Stimulated activated CD4-positive, alpha-beta T cell treated with anti-CD3 and anti-CD28 coated beads, Interleukin-12 subunit alpha, Interleukin-12 subunit beta, amount 100 ng/mL, for 24 hours (primary cell): ENCODE measurements at places on chromosomes 4 and X.

DNA sequence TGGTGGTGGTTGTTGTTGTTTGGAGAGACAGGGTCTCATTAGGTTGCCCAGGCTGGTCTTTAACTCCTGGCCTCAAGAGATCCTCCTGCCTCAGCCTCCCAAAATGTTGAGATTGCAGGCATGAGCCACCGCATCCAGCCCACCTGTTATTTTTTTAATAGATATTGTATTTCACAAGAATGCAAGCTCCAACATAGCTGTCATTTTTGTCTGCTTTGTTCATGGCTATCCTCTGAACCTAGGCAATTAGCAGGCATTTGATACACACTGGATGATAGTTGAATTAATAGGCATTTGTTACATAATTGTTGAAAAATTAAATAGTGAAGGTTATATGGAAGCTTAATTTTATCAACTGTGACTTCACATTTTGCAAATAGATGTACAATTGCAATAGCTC is 64.7 kb downstream of the BANK1 start:
- no peak for DNase-seq

GRCh38 chr4:101885574-101885973 is 95.0 kb downstream of the BANK1 start:
- DNase-seq, result no peak

GRCh38 chr4:67019686-67020437 is 525.4 kb downstream of the CENPC start:
- DNase-seq, result no peak

DNA sequence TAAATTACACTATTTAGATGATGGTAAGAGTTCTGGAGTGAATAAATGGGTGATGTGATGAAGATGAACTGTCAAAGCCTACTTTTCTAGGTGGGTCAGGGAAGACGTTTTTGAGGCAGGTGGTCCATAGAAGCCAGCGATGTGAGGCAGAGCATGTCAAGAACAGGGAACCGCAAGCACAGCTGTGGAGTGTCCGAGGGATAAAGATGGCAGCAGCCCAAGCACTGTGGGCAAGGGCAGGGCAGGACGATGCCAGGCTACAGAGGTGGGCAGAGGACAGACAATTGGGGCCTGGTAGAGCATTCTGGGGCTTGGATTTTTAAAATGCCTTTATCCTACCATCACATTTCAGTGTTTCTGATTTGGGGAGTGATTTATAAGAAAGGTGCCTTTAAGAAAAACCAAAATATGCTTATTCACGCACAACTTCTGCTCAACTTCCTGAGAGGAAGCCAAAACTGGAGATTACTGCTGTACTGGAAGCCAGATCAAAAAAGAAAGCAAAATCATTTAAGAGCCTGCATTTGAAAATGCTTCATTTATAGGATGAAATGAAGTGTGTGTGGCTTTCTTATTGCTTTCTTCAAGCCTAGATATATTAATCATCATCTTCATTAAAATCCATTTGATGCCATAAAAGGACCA is 119.0 kb upstream of the WDR17 start:
- no peak for DNase-seq

DNA sequence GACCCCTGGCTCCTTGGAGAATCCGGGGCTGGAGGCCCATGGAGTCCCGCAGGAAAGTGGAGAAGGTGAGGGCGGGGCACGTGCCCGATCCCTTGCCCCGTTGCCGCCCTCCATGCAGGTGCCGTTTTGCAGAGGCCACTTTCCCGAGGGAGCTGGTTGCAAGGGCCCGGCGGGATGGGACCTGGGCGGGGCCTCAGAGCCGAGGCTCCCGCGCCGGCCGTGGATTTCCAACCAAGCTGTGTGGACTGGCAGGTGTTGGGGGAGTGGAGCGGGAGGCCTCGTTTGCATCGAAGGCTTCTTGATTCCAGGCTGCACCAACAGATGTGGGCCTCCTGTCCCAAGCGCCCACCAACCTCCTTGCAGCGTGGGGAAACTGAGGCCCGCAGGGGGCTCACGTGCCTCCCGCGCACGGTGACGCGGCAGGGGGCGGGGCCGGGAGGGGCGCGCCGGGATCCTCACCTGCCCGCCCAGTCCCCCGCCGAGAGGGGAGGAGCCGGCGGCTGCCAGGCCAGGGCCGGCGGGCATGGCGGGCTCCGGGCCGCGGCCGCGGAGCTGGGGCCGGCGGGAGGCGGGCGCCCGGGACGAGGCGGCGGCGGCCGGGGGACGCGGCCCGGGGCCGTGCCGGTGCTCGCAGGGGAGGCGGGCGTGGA is 24.9 kb downstream of the SH3BP2 start:
- no peak for DNase-seq

DNA sequence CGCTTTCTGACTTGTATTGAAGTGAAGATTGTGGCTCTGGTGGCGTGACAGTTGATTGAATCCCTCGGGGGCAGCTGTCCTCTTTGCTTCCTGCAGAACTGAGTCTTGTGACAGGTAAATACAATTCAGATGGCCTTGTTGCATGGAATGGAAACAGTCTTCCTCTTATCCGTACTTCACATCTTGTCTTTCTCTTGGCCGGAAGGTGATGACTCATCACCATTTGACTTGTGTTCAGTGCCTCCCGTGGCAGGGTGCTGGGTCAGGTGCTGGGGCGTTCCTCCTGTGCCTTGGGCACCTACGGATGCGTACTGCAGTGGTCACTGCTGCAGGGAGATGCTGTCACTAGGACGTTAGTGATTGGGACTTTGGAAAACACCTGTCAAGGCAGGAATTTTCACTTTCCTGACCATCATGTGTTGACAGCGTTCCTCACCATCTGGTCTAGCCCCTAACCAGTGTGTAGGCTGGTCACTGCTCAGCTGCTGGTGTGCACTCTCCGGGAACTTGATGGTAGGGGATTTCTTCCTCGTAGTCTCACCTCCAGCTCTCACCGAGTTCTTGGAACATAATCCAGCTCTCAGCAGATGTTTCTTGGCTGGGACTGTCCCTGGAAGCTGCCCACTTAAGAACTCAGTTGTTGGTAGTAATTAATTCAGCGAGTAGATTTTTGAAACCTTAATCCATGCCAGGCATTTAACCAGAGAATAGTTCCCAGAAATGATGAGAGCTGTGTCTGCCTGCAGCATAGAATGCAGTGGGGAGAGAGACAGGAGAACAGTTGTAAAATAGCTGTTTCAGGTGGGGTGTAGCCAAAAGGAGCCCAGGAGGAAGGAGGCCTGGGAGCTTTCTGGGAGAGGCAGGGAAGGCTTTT is 7.2 kb downstream of the TBC1D14 start:
- no peak for DNase-seq

DNA sequence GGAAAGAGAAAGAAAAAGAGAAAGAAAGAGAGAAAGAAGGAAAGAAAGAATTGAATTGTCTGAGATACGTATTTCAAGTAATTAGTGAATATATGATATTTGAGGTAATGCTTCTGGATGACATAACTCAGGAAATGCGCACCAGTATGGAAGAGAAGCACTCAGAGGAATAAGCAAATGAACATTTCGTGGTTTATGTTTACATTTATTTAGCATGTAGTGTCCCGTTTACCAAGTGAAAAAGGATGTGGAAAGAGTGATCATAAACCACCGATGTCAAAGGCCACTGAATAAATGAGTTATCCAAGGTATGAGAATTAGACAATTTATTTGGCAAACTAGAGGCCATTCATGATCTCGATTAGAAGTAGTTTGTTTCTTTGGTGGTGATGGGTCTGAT is 200.4 kb downstream of the ARAP2 start:
- DNase-seq, result no peak

- DNase-seq, result no peak
These were observed 49.2 kb downstream of the MOSPD2 start for GRCh38 chrX:14922437-14922836.

DNA sequence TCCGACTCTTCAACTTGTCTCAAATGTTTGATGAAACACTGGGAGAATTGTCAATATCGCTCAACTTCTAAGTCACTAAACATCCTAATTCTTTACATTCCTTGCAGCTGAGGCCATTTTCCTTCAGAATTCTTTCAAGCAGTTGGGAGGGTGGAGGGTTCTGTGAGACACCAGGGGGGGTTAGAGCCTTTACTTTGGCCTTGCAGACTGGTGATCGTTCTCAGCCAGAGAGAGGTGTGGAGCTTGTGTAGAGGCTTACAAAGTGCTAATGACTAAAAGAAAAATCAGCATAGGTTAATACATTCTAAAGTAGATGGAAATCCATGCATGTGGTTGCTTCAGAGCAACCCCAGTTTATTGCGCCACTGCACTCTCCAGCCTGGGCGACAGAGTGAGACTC is 21.3 kb upstream of the SOX3 start:
- DNase-seq, result no peak

DNA sequence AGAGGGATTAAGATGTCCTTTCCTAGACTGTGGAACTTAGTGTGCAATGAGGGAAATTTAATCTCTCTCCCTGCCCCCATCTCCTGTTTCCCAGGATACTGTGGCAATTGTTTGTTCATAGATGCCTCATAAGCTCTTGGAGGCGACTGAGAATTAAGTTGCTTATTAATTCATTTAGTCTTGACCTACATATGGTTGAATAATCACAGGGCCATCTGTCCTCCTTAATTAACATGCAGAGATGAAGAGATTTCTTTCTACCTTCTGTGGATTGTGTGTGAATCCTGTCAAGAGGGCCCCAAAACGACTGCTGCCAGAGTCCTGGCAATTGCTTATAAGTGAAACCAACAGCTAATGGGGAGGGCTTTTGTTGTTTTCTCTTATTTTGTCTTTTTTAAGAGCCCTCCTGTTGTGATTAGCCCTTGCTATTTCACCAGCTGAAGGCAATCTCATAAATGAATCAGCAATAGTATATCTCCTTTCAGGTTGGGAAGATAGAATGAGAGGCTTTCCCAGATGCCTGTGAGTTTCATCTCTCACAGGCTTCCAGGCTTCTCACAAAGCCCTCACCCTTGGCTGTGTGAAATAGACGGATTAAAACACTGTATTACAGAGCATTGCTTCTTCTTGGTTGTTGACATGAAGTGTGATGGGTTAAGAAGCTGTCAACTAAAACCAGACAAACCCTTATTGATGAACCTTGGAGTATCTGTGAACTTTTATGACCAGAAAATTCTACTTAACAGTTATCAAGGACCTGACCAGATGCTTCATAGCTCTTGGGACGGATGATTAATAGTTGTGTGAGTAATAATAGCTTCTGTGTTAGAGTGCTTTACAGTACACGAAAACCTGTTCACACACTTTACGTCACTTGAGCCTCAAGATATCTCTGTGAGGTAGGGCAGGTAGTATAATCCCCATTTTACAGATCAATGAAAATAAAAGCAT is 58.5 kb downstream of the PGRMC2 start:
- no peak for DNase-seq

DNA sequence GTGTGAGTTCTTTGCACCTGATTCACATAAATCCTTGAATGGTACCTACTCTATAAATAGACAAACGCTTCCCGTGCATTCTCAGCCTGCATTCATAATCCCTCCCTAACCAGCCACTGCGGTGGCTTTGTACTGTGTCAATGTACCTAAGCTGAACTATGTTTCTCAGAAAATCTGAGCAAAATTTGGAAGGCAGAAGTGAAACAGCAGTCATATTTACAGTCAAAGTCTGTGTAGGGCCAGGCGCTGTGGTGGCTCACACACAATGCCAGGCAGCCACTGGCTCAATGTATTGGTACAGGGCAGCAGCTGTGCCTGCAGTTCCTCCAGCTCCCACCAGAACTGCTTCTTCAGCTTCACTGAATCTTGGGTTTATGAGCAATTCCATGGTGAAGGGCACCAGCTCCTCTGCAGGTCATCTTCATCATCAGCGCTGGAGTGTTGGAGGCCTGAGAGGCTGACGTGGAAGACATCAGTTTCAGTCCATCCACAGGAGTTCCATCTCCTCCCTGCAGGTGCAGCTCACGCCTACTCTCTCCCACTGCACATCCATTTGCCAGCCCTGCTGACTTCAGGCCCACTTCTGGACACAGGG is 32.3 kb upstream of the IRF2 start:
- DNase-seq, result no peak

GRCh38 chrX:69493766-69494165 is 10.4 kb upstream of the NALF2 start:
- no peak for DNase-seq

- no peak for DNase-seq
These were observed 68.7 kb downstream of the ENPP6 start for GRCh38 chr4:184148738-184149637.

GRCh38 chr4:67616478-67616877 is 58.0 kb downstream of the STAP1 start:
- DNase-seq, result no peak

DNA sequence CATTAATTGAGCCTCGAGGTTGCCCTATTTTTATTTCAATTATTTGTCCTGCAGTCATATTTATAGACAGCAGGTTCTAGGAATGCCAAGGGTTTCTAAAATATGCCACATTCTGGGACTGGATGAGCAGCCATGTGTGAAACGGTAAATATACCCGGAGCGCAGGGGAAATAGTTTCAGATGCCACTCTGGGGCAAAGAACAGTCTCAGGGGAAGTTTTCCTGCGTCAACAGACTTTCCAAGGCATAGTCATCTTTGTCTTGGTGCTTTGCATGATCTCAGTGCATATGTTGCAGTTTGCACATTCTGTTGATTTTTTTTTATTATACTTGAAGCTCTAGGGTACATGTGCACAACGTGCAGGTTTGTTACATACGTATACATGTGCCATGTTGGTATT is 71.0 kb downstream of the GPAT3 start:
- no peak for DNase-seq

DNA sequence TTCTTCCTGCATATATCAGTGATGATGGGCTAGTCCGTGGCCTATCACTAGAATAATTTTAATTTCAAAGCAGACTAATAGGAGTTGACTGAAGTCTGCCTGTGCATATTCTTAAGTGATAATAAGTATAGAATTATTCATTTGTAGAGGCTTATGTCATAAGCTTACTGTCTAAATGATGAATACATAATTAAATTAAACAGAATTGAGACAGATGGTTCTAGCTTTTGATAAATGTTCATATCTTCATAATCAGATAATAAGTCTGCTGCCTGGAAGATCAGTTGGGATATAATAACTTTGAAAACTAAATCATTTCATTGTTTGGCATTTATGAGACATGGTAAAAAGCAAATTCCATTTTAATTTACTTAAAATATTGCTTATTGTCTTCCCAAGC is 1175.6 kb downstream of the TECRL start:
- no peak for DNase-seq

DNA sequence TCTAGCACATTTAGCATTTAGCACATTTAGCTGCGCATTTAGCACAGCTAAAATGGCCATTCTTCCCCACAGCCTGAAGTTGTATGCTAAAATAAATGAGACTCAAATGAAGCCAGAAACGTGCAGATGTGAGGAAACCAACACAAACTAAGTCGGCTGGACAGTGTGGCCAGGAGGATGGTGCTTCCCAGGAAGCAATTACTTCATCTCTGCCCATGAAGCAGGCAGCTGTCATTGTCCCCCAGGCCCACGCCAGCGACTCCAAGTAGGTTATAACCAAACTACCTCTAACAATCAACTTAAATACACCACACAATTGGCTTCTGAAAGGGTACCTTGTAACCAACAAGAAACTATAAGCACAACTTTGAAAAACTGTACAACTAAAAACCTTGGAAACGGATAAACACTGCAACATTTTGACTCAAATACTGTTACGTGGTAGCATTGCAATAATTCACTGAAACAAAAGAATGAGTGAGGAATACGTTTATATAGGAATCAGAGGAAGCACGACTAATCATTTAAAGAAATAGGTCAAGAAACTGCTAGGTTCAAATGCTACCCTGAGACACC is 39.2 kb downstream of the AFAP1 start:
- DNase-seq, result no peak
